NCI-H2081 treated with DMSO at 0.1 percent for 48 hours (cell line): ENCODE measurements at places on chromosomes 1 and 21.

DNA sequence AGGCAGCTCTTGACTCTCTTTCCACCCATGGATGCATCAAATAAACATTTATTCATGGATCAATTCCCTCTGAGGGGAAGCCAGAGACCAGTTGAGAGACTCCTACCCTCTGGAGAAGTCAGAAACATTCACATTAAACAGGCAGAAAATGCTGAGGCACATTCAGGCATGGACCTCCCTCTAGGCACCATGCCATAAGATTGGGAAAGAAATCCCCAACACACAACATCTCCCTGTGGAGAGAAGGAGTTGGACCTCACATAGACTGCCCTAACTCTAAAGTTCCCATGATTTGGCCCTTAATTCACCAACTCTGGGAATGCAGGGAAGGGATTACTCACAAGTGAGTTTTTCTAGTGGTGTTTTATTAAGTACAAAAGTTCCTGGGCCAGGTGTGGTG, 415.3 kb upstream of the C1orf87 start:
- DNase-seq, result no peak

GRCh38 chr1:2528966-2529783, 888 bp downstream of the HES5 start:
- DNase-seq, result no peak

DNA sequence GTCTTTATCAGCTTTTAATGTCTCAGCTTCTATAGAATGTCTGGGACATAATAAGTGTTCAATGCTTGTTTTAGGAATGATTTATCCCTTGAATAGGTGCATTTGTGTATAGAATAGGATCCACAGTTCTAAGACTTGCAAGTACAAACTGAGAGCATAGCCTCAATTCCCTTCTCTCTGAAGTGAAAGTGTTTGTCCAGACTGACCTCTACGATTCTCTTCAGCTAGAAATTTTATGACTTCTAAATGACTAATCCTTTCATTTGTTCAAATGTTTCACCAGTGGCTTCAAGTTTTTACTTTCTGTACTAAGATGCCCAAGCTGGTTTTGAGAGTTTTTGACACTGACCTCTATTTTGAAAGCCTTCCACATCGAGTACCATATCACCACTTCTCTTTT, 608.2 kb upstream of the ADGRL4 start:
- DNase-seq, result no peak

GRCh38 chr1:230306169-230306568, 120.0 kb downstream of the PGBD5 start:
- no peak for DNase-seq

DNA sequence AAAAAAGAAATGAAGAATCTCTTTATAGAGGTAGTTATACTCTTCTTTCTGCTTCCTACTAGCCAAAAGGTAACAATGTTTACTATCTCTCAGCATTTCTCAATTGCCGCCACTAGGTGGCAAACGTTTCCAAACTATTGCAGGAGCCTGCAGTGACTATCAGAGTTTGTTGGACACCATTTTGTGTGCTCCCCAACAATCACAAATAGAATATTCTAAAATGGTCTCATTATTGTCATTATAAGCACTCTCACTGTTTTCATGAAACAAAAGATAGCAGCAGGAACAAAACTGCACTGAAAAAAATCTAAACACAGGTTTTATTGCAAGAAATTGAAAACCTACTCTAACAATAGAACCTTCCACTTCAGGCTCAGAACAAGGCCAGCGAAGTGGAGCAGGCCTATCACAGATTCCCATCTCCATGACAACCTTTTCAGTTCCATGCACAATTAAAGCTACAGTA, 83.9 kb upstream of the PLPPR4 start:
- DNase-seq, result peak; percentile 71

DNA sequence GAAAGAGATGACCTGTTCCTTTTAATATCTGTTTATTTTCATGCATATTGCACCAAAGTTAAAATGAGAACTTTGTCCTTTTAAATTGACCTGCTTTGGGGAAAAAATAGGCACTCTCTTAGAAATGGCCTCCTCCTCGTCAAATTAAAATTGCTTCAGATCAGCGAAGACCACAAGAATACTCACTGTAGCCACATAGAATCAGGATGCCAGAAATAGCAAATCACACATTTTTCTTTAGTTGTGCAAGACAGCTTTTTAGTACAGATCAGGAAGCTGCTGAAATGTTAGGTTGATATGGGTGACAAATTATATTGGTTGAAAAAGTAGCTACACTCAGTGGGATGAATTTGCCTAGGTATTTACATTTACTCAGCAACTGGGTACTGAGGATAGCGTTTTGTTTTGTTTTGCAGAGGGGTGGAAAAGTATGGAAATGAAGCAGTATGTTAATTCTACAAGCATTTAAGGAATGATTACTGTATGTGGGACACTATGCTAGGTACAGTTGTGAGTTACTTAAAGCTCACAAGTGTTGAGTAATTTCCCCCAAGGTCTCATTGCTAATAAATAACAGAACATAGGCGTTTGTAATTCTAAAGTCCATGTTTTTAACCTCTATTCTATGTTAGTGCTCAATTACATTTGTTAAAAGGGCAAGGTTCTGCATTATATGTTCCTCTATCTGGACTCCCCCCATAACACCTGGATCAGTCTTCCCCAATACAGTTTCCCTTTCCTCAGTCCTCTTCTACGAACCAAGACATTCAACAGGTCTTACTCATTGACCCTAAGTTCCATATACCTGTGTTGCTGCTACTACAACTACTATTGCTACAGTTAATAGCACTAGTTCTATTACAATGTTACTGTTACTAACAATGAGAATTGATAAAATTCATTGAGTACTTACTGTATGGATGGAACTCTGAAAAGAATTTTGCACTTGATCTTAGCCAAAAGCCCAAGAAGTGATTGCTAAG, 99.4 kb upstream of the S1PR1 start:
- no peak for DNase-seq

- DNase-seq, result no peak
Observed at GRCh38 chr21:41229509-41230248, 61.7 kb downstream of the BACE2 start.

DNA sequence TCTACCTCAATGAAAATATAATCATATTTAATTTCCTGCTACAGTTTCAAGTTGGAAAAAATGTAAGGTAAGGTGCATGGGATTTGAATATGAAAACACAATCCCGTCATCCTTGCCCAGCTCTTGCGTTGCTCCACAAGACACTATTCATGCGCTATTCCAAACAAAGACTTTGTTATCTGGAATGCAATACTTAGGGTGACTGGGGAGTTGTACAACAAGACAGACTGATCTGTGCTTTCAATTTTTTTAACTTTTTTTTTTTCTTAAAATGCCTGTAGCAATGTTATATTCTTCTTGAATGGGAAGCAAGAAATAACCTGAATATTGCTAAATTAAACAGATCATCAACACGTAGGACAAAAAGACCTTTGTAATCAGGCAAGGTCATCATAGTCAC, 1077.2 kb downstream of the TTLL7 start:
- no peak for DNase-seq

DNA sequence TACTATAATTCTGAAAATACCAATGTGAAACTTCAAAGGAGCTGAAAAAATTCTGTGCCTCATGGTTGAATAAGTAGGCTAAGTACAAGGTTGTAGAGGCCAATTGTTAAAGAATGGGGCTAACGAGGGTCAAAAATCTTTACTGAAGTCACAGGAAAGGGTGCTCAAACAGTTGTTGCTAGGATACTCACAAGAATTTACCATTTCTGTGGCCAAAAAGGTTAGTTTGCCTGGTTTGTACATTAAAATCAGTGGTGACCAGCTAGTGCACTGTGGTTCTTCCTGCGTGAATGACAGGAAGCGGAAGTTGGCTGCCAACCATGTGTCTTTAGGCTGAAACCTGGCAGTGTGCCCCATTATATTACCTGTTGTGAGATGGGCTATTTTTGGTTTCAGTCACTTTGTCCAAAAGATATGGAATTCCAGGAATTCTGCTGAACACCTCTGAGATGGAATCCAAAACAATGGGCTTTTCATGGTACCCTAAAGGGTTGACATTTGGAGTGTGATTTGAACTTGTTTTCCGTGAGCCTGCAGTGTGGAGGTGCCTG, 13.5 kb downstream of the MAP3K21 start:
- no peak for DNase-seq

- DNase-seq, result no peak
Observed at GRCh38 chr1:63624911-63625310, 31.7 kb downstream of the PGM1 start.

DNA sequence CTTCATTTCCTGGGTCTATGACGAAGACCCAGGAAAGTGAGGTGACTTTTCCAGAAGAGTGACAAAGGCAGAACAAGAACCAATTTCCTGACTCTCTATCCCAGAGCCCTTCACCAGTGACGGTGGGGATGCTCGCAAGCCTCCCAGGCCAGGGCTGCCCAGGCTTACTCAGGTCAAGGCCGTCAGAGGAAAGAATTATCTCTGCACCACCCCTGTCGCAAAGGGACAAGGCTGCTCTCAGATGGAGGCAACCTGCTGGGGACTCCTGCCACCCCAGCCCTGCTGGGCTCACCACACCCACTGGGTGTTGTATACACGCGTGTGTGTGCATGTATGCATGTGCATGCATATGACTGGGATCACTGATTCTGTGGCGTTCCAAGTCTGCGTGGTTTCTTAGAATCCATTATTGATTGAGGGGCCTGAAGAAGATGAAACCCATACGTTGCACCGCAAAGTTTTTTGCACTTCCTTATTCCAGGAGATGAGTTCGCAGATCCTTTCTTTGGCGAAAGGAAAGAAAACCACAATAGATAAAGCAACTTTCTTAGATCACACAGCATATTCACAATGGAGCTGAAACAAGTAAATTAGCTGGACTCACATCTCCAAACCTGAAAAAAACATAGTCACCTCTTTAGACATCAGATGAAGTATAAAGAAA, 255.8 kb downstream of the RHOU start:
- DNase-seq, result no peak
